ENCODE measurements at places on chromosomes 5 and 9. TPM values are rescaled to one million over a fixed set of nuclear protein-coding genes. Genes with fewer than 3 reads are reported as not detected.

Gene TMEM250
- 16.6 TPM for total RNA-seq

Gene OTP
- not detected for total RNA-seq

Gene CTXN3
- total RNA-seq: not detected

Gene JAKMIP2
- total RNA-seq: 0.50 TPM

Gene TEX48
- not detected for total RNA-seq

Gene EIF4E1B
- total RNA-seq: not detected

Gene PCDHA11
- not detected for total RNA-seq

Gene PCDHGA2
- total RNA-seq: 6.0 TPM

Gene PKD2L2
- total RNA-seq: 0.55 TPM

Gene SPATA31D4
- total RNA-seq: not detected

Gene FOXD4
- total RNA-seq: 0.12 TPM

Gene ALDH1A1
- total RNA-seq: 23.3 TPM

Gene PSAT1
- total RNA-seq: 0.79 TPM

Gene TMEM232
- 2.9 TPM for total RNA-seq

Gene PNPLA7
- total RNA-seq: 10.7 TPM

Gene INSL6
- total RNA-seq: not detected

All from left ventricle myocardium superior (tissue), 1 donor.